ENCODE measurements at places on chromosomes 6 and 20. TPM values are rescaled to one million over a fixed set of nuclear protein-coding genes. Genes with fewer than 3 reads are reported as not detected.

EYA2 gene
- total RNA-seq: 11.6 TPM

CLPSL1 gene
- total RNA-seq: not detected

FAM217A gene
- not detected for total RNA-seq

FAM110A gene
- 31.2 TPM for total RNA-seq

MRPL18 gene
- total RNA-seq: 94.2 TPM

AKAP12 gene
- 1.7 TPM for total RNA-seq

ERVFRD-1 gene
- total RNA-seq: not detected

RBCK1 gene
- 79.8 TPM for total RNA-seq

CST3 gene
- 899 TPM for total RNA-seq

ZNF311 gene
- 0.57 TPM for total RNA-seq

PNPLA1 gene
- 0.64 TPM for total RNA-seq

KIF6 gene
- total RNA-seq: not detected

FOXA2 gene
- total RNA-seq: not detected

GABRR1 gene
- not detected for total RNA-seq

EDN3 gene
- total RNA-seq: 9.3 TPM

MDC1 gene
- 6.7 TPM for total RNA-seq

C20orf141 gene
- total RNA-seq: not detected

RSPH3 gene
- 9.8 TPM for total RNA-seq

TREM1 gene
- total RNA-seq: 1.1 TPM

CNR1 gene
- 7.2 TPM for total RNA-seq

IL17A gene
- total RNA-seq: not detected

CCN6 gene
- total RNA-seq: not detected

KIF25 gene
- not detected for total RNA-seq

TEAD3 gene
- total RNA-seq: 28.1 TPM

BCAS1 gene
- 3.1 TPM for total RNA-seq

FERMT1 gene
- 53.5 TPM for total RNA-seq

PARD6B gene
- total RNA-seq: 5.3 TPM

DPPA5 gene
- not detected for total RNA-seq

E2F1 gene
- 4.8 TPM for total RNA-seq

CTCFL gene
- total RNA-seq: not detected

SALL4 gene
- 0.04 TPM for total RNA-seq

PAK1IP1 gene
- total RNA-seq: 19.8 TPM

EYS gene
- not detected for total RNA-seq

ZC3H12D gene
- 0.04 TPM for total RNA-seq

TREML1 gene
- not detected for total RNA-seq

CALHM6 gene
- total RNA-seq: 7.8 TPM

DEFB124 gene
- not detected for total RNA-seq

DEFB132 gene
- not detected for total RNA-seq

FOXP4 gene
- 10.3 TPM for total RNA-seq

NRM gene
- total RNA-seq: 7.4 TPM

GTF3C6 gene
- total RNA-seq: 75.4 TPM

All from esophagus squamous epithelium (tissue), 5 donors.